Cerebellar nuclear complex (tissue), 1 donor: ENCODE measurements at places on chromosomes 2 and 18.

- DNase-seq = no peak
Observed at GRCh38 chr2:136131484-136131960, 13.6 kb upstream of the CXCR4 start.

- no peak for DNase-seq
Observed at GRCh38 chr2:145356056-145356455, 836.1 kb upstream of the ZEB2 start.

- DNase-seq = no peak
Observed at GRCh38 chr2:126839796-126840195, 58.9 kb upstream of the TEX51 start.

DNA sequence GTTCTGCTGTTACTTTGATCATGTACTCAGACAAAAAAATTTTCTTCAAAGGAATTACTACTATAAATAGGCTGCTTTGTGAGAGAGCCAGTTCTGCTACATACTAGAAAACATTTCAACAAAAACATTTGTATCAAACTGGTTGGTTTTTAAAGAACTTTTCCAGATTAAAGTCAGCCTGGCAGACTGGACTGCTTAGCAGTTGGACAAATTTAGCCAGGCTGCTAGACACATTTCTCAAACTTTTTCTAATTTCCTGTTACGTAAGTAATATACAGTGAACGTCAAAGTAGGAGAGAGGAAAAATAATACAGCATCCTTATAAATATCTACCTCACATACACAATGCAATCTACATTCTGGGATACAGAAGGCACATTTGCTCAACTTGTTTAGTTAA, 109.5 kb downstream of the SP3 start:
- DNase-seq = no peak

- DNase-seq = no peak
Observed at GRCh38 chr2:188130317-188130716, 161.4 kb upstream of the GULP1 start.

DNA sequence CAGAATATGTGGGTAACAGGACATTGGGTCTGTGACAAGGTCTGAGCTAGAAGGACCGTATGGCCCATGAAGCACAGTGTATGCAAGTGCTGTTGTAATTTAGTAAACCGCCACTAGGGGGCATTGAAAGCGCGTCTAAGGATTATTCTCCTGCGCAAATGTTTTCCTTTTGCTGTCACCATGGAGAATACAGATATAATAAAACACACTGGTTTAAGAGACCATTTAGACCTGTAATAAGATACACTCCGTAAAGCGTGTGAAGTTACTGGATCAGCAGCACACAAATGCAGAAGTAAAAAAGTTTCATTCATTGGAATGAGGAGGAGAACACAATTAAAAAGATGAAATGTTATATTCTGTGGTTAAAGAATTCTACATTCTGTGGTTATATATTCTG, 272.4 kb downstream of the AGAP1 start:
- DNase-seq = peak; percentile 62

DNA sequence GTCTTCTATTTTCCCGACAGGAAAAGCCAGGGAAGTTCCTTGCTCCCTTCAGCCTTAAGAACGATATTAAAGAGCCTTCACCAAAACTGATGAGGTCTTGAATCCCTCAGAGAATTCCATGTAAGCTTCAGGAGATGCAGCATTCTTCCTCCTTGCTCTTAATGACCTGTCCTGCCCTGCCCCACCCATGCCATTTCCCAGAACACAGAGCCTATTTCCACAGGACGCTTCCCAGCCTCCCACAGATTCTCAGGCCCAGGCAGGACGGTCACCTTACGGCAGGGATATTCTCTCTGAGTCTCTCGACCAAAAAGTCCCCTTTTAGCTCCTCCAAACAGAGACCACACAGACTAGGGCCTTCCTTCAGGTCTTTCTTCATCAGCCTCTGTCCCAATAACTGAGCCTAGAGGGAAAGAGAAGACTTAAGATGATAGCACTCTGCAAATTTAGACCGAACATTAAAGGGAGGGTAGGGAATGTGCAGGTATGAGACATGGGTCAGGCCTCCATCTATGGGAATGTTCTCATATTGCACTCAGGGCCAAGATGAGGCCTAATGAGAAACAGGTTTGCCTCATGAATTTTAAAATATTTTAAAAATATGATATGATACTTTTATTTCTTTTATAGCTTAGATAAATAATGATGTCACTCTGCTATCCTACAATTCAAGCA, 62.1 kb downstream of the COBLL1 start:
- no peak for DNase-seq

DNA sequence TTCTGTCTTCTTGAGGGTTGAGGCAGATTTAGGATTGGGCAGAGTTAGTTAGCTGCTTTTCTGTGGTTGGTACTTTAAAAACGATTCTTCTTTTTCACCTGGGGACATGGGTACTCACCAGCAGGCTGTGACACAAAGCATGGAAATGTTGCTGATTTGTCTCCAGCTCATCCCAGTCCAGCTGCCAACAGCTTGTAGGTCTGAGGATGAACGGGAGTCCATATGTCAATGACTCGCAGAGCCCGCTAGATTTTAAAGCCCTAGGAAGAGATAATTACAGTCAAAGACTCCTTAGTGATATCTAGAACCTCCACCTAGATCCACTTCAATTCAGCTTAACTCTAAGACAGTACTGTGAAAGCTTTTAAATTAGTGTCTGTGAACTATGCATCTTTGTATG, 20.8 kb downstream of the DOK1 start:
- DNase-seq = no peak

DNA sequence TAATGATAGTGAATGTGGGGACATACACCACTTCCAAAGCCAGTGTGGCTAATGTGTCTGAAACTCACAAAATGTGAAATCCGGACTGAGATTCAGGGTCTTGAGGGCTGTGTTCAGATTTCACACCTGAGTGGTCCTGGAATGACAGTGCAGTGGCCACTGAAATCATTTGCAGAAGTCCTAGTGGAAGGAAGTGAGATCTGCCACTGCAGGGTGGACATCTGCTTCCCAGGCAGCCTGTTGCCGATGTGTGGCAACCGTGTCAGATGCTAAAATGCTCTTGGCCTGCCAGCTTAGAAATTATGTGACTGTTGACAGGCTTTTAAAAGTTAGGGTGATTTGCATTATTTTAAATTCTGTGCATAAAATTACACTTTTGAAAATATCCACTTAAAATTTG, 77.8 kb upstream of the TMEM200C start:
- DNase-seq = no peak
